ENCODE measurements at places on chromosomes 2 and 18.

GRCh38 chr2:217990389-217990788 lies 12.4 kb downstream of the TNS1 start:
- H3K4me1 ChIP-seq = peaks cover 40% of the 10 kb centered on the region
- no peak overlapping the region for H3K4me3 ChIP-seq
- H3K27ac ChIP-seq = no peak overlapping the region
- H3K36me3 ChIP-seq = peaks cover 20% of the 10 kb centered on the region

DNA sequence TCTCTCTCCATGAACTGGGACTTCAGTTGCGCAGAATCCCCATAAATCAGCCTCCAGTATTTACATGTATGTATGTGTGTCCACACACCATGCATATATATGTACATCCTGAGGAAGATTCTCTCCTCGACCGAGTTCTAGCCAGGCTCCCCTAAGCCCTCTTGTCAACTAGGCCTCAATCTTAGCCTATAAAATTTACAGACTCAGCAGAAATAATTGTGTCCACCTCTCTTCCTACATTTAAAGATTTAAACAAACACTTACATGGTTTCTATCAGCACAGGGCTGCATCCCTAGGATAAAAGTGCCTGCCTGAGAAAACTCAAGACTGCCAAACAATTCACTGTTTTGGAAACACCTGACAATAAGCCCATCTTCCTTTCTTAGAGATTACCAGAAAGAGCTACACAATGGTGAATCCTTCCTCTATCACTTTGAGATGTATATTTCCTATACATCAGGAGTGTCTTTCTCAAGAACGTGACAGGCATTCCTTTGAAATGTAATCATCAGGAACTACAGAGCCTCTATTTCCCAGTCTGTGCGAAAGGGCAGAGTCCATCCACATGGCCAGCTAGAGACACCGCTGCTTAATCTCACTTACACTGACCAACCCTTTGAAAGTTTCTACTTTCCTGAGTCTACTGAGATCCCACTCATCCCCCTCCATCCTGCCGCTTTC lies 39.5 kb downstream of the ZNF519 start:
- peaks cover 15% of the 10 kb centered on the region for H3K36me3 ChIP-seq
- no peaks in the 10 kb centered on the region for H3K4me1 ChIP-seq
- no peak overlapping the region for H3K27ac ChIP-seq

DNA sequence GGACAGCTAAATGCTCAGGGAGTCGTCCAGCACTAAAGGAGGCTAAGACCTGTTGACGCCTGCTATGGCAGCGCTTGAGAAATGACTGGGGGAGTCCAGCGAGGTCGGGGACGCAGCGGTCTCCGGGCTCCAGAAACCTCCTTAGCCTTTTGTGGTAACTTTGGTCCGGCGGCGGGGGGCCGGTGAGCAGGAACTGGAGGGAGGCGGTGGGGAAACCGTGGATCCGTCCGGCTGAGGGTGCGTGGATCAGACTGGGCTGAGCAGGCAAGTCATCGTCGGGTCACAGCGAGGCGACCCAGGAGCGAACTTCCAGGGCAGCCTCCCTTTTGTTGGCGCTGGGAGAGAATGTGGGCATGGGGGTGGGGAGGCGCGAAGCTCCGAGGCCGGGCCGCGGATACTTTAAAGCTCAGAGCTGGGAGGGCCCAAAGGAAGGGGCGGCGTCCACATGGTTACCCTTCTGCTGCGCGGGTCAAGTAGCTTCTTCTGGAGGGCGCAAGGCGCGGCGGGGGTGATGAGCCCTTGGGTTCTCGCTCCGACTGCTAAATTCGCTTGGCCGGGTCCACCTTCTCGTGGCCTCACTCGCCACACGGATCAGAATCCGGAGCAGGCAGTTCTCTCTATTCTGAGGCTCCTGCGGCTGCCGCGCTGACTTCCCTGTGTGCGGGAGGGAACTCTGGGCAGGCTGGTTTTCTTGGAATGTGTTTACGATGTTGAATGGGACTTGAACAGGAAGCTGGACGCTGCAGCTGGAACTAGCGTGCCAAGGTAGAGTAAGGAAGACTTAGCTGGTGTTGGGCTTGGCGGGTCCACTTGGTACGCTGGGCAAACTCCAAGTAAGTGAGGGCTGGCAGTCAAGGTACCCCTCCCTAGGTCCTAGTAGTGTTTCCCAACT lies 920 bp downstream of the GULP1 start:
- peak; percentile 80 for DNase-seq
- H3K4me3 ChIP-seq = peak overlapping the region; percentile 94
- H3K36me3 ChIP-seq = peaks cover 4% of the 10 kb centered on the region
- peaks cover 46% of the 10 kb centered on the region for H3K4me1 ChIP-seq

GRCh38 chr18:51191128-51191717 lies 6.3 kb downstream of the MEX3C start:
- H3K4me1 ChIP-seq = peaks cover 49% of the 10 kb centered on the region
- no peaks in the 10 kb centered on the region for H3K36me3 ChIP-seq
- peaks cover 3% of the 10 kb centered on the region for H3K27me3 ChIP-seq
- DNase-seq = no peak
- H3K27ac ChIP-seq = peak overlapping the region; percentile 6

- H3K4me3 ChIP-seq = no peak overlapping the region
- no peak overlapping the region for H3K27ac ChIP-seq
- DNase-seq = no peak
- peaks cover 9% of the 10 kb centered on the region for H3K27me3 ChIP-seq
- H3K36me3 ChIP-seq = no peaks in the 10 kb centered on the region
- peaks cover 30% of the 10 kb centered on the region for H3K4me1 ChIP-seq
Observed at GRCh38 chr18:50869150-50869549, 9.8 kb upstream of the ME2 start.

DNA sequence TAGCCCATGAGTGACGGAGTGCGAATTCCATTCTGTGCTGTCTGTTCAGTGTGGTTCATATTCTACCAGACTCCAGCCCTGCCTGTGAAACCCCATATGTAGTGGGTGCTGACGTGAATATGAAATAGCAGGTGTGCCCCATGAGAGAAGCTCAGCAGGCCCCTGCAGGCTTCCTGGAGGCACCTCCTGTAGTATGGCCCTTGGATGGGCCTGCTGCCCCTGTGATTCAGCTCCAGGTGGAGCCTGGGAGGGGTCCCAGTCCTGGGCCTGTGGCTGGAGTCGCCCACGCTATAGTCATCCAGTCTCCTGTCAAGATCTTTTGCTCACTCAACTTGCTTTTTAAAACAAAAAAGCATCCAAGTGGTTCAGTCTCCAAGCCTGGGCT lies 125.5 kb downstream of the GLI2 start:
- no peak overlapping the region for H3K27ac ChIP-seq
- no peak for DNase-seq
- peaks cover 12% of the 10 kb centered on the region for H3K36me3 ChIP-seq
- peaks cover 1% of the 10 kb centered on the region for H3K27me3 ChIP-seq

GRCh38 chr2:26284132-26284531 lies 39.4 kb downstream of the HADHB start:
- no peaks in the 10 kb centered on the region for H3K27me3 ChIP-seq
- peak; percentile 42 for DNase-seq
- H3K27ac ChIP-seq = peak overlapping the region; percentile 50
- 0 out of 2 replicates have a peak overlapping the region, but pooled peaks have one; percentile 27 for H3K4me3 ChIP-seq
- peaks cover 25% of the 10 kb centered on the region for H3K36me3 ChIP-seq
- peaks cover 11% of the 10 kb centered on the region for H3K4me1 ChIP-seq

DNA sequence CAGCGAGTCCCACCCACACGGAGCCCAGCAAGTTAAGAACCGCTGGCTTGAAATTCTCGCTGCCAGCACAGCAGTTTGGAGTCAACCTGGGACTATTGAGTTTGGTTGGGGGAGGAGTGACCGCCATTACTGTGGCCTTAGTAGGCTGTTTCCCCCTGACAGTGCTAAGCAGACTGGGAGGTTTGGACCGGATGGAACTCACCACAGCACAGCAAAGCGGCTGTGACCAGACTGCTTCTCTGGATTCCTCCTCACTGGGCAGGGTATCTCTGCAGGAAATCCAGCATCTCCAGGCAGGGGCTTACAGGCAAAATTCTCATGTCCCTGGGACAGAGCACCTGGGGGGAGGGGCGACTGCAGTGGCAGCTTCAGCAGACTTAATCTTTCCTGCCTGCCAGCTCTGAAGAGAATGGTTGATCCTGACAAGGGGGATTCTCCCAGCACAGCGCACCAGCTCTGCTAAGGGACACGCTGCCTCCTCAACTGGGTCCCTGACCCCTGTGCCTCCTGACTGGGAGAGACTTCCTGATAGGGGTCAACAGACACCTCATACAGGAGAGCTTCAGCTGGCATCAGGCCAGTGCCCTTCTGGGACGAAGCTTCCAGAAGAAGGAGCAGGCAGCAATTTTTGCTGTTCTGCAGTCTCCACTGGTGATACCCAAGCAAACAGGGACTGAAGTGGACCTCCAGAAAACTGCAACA lies 425.4 kb downstream of the NYAP2 start:
- DNase-seq = no peak
- no peaks in the 10 kb centered on the region for H3K27me3 ChIP-seq
- no peaks in the 10 kb centered on the region for H3K36me3 ChIP-seq
- H3K27ac ChIP-seq = no peak overlapping the region
- no peaks in the 10 kb centered on the region for H3K4me1 ChIP-seq

- H3K27ac ChIP-seq = no peak overlapping the region
- H3K4me1 ChIP-seq = peaks cover 10% of the 10 kb centered on the region
- peaks cover 8% of the 10 kb centered on the region for H3K36me3 ChIP-seq
- DNase-seq = peak; percentile 22
- no peaks in the 10 kb centered on the region for H3K27me3 ChIP-seq
- H3K4me3 ChIP-seq = no peak overlapping the region
Observed at GRCh38 chr2:54396107-54396506, 60.0 kb upstream of the SPTBN1 start.

All from HFFc6 (cell line).